ENCODE measurements at places on chromosomes 5 and 9.

DNA sequence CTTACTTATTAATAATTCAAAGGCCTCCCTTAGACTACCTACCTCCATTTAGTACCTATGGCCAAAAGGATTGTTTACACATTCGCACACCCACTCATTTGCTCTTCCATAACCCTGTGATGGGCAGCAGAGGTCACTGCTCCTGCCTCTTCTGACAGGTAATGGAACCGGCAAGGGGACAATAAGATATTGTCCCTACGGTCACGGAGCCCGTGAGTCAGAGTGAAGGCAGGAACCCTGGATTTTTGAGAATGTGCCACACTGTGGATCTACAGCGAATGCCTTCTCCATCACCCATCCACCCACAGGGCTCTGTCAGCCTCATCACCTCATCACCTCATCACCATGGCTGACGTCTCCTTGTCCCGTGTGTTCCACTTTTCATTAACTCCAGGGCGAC is 132.3 kb downstream of the MYO10 start:
- DNase-seq: no peak

DNA sequence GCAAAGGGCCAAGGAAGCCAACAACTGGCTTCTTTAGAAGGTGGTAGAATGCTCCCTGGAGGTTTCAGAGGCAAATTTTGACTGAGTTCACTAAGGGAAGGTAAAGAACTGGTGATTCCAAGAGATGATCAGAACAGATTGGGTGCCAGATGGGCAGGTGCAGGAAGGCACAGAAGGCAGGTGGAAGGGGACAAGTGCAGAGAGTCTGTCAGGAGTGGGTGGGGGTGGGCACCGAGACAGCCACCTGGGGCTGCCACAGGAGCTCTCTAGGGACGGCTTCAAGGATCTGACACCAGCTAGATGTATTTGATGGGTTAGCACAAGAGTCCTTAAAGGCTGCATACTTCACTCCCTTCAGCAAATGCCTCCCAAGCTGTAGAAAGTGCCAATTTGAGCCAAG is 207.3 kb downstream of the PTTG1 start:
- no peak for DNase-seq

GRCh38 chr5:123807177-123807945 is 295.4 kb downstream of the CSNK1G3 start:
- DNase-seq: no peak

DNA sequence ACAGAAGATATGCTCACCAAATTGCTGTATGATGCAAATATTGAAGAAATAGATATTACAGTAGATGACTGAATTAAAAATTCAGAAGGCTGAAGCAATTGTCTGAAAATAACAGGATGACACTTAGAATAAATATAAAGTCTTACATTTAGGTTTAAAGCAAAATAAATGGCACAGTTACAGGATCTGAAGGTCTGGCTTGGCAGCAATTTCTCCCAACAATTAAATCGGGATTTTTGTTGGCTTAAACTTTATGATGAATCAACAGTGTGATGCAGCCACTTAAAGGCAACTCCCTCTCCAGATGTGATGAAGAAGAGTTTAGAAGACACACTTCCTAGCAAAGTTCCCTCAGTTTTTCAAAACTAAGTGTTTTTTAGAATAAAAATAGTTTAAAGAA is 80.5 kb downstream of the NREP start:
- no peak for DNase-seq

GRCh38 chr5:171520300-171521174 is 101.1 kb downstream of the FGF18 start:
- no peak for DNase-seq

GRCh38 chr9:11933926-11934325 is 759.3 kb upstream of the TYRP1 start:
- DNase-seq: no peak

DNA sequence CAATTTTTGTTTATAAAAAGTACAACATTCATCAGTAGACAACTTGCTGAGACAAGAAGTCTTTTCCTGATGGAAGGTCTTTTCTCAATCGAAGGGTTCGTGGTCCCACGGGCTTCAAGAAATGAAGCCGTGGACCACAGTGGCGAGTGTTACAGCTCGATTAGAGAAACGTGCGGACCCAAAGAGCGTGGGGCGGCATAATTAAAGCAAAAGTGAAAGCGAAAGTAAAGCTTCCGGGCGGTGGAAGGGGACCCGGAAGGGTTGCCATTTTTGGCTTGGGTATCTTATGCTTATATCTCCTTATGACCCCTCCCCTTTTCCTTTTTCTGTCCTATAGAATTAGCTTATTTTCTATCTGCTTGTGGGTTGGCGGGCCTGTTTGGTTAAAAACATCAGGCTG is 2309.4 kb upstream of the ACO1 start:
- no peak for DNase-seq

DNA sequence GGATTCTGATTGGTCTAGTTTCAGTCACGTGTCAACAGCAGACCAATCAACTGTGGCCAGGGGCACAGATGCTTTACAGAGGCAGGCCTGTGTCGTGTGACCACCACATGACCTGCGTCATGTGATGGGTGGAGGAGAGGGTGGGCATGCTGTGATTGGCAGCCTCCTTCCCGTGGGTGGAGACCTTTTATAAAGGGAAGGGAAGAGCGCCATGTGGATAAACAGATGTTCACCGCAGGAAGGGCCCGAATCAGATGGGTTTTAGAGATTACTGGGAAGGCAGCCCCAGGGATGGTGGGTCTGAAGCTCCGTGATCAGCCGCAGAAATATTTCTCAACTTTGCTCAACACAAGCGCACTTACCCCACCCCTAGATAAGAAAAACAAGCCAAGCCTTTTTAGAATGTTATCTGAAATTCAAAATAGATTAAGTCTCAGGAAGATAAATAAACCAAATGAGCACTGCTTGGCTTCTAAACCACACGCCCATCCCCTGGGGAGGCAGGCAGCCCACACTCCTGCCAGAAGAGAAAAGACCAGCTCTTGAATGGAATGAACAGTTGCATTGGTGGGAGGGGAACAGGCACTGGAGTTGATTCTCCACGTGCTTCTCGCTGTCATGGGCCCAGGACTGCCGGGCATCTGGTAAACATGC is 43.6 kb downstream of the ROPN1L start:
- no peak for DNase-seq

DNA sequence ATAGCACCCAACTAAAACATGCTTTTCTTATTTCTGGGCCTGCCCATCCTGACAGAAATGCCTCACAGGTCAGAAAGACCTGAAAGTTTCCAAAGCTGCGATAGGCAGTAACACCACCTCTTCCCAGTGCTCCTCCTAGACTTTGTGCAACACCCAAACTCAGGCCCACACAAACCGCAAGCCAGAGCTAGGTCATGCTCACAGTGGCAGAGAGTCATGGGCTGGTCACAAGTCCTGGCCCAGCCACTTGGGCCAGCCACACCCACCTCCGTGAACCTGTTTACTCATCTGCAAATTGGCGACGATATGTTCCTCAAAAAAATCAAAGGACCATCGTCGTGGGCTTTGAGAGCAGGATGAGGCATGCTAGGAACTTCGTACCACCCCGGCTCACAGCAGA is 44.0 kb upstream of the SLC25A51 start:
- no peak for DNase-seq

- DNase-seq: no peak
These were observed 103.1 kb downstream of the MTREX start for GRCh38 chr5:55410845-55411244.
